ENCODE measurements at places on chromosomes 13 and 19.
A peak's percentile ranks its signal among the peaks of the same experiment; 100 is the strongest.

- DNase-seq = peak; percentile 44
Observed at GRCh38 chr19:10699650-10700335, 1.4 kb upstream of the QTRT1 start.

DNA sequence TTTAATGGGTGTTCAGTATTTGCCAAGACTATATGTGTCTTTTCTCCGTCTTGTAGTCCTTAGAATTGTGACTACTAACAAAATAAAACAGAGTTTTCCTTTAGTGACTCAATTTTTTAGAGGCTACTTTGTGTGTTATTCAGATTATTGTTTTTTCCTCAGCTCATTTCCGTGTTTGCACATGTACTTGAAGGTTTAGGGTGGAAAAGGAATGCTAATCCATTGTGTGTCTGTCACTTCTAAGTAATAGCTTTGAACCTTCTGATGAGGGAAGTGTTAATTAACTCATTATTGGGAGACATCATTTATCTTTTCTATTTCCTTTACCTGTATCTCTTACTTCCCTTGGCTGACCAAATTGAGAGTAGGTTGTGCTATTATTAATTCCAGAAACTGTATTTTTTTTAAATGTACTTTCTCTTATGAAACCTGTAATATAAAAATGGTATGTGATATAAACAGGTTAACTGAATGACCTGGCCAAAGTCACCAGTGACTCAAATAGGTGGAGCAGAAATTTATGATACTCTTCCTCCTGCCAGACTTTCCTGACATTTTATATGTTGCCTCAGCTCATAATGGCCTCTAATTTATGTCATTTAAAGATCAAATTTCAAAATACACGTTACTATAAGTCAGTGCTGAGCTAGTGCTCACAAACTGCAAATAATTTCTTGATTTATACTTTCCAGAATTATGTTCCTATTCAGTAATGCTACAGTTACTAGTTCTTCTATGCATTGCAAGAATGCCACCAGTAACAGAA, 88.8 kb downstream of the LMO7 start:
- no peak for DNase-seq

GRCh38 chr19:38836983-38837626, 5.5 kb upstream of the ECH1 start:
- no peak for DNase-seq

DNA sequence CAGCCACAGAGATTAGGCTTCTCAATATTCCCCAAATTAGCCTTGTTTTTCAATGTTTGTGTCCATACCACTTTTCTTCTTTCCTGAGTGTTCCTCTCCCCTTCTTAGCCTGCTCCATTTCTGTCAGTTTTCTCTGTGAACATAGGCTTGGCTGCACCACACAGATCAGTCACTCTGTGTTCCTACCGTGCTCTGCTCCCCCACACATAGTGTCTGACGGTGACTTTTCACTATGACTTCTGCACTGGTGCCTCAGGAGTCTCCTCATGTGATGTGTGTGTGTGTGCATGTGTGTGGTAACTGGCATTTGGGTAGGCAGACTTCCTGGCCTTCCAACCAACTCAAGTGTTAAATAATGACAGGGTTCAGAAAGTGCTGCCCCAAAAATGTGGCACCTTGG, 47.9 kb upstream of the MYCBP2 start:
- no peak for DNase-seq

DNA sequence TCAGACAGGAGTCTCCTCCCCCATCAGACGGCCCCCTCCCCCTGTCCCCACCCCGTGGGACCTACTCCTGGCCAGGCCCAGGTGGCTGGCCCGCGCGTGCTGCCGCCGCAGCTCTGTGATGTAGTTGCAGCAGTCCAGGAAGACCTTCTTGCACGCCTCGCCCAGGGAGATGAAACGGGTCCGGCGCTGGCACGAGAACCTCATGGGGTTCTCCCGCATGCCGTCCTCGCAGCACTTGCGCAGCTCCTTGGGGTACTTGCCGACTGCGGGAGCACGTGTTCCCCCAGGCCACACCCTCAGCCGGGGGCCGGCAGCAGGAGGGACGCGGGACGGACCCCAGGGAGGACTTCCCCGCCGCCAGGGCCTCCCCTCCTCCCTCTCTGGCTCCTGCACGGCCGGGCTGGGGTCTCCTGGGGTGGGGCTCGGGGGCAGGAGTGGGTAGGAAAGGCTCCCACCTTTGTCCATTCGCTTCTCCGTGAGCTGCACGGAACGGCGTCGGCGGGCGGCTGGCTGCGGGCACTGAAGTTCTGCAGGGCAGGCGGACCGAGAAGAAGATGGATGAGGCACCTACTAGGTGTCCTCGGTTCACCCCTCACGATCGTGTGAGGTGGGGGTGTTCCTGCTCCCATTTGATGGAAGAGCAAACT, 13.3 kb downstream of the C3 start:
- DNase-seq = no peak

DNA sequence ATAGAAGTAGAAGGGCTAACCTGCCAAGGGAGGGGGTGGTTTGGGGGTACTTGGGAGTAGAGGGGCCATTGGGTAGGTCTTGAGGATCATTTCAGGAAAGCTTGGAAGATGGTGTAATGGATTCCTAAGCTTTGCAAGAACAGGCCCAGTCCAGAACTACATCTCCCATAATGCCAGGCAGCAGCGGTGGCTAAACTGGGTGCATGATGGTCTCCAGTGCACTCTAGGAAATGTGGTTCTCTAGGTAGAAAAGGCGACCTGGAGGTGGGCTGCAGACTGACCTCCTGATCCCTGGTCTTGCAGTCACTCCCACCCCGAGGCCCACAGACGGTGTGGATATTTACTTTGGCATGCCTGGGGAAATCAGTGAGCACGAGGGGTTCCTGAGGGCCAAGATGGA, 3.8 kb downstream of the APLP1 start:
- DNase-seq = no peak

DNA sequence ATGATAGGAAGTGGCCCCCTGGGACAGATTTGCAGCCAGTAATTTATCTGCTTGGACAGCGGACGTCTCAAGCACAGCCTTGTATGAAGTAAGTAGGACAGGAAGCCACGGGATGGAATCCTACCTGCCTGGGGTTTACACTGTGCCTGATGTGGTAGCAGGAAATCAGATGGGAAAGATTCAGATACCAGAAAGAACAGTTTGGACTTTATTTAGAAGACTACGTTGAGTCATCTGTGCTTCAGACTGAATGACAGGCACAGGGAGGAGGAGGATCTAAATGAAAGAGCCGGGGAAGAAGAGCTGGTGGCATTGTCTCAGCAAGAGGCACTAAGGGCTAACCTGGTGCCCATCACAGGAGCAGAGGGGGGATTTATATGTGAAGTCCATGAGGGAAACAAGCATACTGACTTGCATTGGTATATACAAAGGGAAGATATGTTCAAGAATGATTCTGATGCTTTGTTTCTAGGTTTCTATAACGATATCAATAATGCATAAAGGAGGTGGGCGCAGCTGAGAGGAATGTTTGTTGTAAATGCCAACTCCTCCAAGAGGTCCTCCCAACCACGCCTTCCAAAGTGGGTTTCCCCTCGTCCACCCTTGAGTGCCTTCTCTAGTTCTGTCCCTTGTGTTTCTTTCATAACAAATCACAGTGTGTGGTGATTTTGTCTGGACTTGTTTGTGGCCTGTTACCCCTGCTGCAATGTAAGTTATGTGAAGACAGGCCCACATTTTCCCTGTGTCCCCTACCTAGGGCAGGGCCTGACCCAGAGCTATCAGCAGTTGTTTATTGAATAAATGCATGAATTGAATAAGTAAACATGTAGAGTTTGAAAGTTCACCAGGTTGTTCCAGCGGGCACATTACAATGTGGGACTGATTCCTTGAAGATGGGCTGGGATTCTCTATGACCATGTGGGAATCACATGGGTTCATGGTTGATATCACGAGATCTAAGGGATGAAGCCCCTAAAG, 328.4 kb downstream of the SLC7A1 start:
- DNase-seq = no peak

GRCh38 chr13:34591900-34592529, 350.1 kb upstream of the NBEA start:
- no peak for DNase-seq

DNA sequence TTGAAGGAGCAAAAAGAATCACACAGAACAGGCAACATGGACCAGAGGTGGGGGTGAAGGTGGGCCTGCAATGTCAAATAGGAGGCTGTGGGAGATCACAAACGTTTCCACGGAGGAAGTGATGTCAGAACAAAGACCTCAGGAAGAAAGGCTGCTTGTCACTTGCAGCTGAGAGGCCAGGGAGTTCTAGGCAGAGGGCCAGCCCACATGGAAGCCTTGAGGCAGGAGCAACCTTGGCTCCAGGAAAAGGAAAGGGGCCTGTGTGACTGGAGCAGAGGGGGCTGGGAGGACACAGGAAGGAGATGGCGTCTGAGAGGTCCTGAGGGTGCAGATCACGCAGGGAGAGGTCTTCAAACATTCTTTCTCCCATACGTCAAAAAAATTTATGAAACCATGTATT, 16.3 kb downstream of the ZNF160 start:
- DNase-seq = no peak

- no peak for DNase-seq
Observed at GRCh38 chr19:46717034-46717715, at the start of gene PRKD2. TSS of gene PRKD2 (minus strand) at chr19:46717114. CDS start at chr19:46716370, 744 bp downstream.

DNA sequence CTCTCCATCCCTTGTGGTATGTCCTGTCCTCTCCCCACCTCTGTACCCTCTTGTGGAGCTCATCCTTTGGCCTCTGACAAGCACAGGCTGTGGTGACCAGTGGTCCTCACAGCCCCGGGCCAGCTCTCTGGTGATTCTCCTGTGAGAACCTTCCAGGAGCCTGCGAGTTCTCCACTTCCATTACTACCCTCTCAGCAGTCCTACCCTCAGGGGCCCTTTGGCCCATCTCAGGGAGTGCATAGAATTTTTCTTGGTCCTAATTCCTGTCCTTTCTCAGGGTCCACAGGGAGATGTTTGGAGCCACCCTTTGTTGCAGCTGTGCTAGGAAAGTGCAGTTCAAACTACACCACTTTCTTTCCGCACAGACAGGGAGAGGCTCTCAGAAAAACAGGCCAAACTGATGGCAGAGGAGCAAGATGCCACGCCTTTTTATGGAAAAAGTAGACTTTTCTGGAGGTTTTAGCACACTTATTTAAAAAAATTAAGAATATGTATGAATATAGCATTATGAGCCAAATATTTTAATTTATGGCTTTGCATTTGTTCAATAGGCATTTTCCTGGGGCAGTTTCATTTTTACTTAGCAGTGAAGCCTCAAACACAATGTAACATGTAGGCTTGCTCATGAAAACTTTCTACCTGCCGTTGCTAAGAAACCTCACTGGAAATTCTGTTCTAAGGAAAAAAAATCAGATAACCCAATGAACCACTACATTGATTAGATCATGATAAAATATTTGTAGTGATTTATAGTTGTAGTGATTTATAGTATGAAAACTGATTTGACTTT, 92.0 kb downstream of the GPR12 start:
- no peak for DNase-seq

DNA sequence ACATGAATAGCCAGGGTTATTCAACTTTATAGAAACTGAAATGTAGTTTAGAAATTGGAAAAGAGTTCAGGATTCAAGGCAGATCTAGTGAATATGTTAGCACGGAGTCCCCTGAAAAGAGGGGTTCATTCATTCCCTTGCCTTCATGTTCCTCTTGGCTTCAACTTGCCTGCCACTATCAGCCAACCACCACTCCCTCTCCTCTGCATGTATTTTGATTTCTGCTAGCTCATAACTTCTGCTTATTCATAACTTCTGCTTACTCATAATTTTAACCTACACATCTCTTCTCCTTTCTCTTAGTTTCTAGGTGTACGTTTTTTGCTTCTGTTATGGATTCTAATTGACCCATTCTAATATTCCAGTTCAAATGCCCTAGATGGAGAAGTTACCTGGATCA, 5.5 kb upstream of the SERTM1 start:
- no peak for DNase-seq

DNA sequence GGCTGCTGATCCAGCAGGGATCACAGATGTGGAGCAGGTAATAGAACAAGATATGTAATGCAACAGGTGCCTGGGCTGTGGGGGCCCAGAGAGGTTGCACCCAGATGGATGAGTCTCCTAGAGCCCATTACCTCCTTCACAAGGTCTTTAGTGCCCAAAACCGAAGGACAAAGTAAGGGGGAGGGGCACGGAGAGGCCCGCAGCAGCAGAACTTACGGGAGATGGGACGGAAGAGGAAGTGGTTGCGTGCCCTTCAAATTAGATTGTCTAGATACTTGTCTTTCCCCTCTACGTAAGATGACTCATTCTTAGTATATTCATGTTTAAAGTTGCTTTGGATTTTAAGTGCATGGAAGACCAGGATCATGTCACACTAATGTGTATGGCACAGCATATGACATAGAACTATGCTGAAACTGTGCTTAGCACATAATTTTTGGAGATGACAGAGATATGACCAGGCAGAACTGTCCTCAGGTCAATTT, 5.7 kb upstream of the MRPS31 start:
- DNase-seq = no peak

Measured in NCI-H524 treated with DMSO at 0.1 percent for 48 hours (cell line).